Mucosa of descending colon (tissue), 3 donors: ENCODE measurements at places on chromosomes 6 and 20. TPM values are rescaled to one million over a fixed set of nuclear protein-coding genes. Genes with fewer than 3 reads are reported as not detected.

DNA sequence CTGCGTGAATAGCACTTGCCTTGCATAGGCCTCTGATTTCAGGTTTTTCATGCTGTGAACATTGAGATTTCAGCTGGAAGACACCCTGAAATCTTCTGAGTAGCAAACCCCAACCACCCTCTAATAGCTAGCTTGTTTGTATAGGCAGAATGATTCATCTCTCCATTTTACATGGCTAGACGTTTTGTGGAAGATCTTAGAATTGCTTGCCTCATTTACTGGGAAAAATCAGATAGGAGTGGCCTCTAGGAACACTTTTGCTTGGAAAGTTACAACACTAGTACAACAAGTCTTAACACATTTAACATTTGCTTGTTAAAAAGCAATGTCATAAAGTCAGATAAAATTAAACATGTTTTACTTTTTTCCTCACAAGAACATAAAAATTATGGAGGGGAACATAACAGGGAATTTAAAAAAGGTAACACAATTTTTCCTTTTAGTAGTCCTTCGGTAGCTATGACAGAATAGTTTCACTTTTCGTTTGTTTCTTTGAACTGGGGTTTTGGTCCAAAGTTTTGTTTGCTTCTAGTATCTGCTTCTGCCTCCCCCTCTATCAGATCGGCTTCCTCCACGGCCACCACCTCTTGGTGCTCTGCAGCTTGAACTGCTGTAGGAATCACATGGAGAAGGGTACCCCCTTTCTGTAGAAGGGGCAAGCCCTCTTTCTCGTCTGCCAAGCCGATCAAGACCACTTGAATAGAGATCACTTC is 102.2 kb upstream of the PTCHD4 start:
- DNase-seq, result no peak

DNA sequence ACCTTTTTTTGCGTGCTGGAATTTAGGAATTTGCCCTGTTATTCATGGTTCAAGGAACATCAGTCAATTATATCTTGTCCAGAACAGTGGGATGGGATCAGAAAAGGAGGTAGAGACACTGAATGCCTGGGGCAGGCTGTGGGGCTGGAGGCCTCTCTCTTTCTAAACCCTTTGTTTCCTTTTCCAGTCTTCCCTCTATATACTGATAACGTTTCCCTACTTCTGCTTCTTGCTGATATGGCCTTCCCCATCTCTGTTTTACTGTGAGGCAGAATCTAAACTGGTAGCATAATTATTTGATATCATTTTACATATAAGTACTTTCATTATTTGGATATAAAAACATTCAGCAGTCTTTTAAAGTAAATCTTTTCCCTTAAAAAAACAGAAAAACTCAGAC is 67.5 kb downstream of the DNAH8 start:
- no peak for DNase-seq

Gene BYSL
- 10.2 TPM for total RNA-seq

GRCh38 chr20:856361-856775 is 22.9 kb downstream of the FAM110A start:
- DNase-seq, result no peak

Gene FANCE
- total RNA-seq, result 4.4 TPM

- DNase-seq, result no peak
These were observed 115.4 kb downstream of the OPRM1 start for GRCh38 chr6:154154389-154154967.

DNA sequence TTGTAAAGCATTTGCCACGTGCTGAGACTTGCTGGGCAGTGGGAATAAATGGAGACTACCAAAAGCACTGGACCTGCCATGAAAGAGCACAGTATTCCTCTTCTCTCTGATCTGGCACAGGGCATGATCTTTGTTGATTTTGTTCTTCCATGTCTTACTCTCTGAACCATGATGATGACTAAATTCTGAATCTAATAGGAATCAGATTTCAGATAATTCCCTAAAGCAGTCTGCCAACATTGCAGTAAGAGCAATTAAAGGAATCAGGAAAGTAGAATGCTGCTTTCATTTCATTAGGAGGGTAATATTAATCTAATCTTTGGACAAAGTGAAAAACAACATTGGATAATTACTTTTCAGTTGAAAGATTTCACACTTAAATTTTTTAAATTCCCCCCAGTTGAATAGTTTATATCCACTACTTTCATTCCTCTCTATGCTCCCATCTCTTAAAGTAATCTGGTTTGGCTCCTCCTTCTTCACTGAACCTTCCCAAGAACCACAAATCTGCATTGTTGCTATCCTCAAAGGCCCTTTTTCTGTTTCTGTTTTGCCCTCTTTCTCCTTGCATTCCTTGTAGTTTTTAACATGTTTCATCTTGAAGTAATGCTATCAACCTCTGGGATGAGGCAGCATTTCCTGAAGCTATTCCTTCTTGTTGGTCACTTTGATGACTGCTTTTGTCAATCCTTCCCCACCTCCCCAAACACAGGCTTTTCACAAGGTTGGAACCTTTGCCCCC is 243.2 kb upstream of the TENT5A start:
- no peak for DNase-seq

Gene MUC21
- not detected for total RNA-seq

Gene SAPCD1
- total RNA-seq, result 2.5 TPM

- no peak for DNase-seq
These were observed 77.4 kb downstream of the FIG4 start for GRCh38 chr6:109768485-109768884.

DNA sequence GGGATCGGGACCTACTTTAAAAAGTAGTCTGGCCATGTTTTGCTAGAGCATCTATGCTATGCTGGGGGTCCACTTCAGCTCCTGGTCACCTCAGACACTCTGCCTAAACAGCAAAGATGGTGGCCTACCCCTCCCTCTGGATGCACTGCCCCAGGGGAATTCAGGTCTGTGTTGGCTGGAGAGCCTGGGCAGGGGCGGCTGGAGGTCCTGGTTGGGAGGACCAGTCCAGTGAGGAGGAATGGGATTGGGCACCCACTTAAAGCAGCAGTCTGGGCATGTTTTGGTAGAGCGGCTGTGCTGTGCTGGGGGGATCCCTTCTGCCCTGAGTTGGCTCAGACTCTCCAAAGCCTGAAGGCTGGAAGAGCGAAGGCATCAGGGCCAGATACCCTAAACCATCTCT is 23.2 kb upstream of the TCF21 start:
- DNase-seq, result no peak

- no peak for DNase-seq
These were observed 155.2 kb downstream of the DOK5 start for GRCh38 chr20:54630582-54630981.

DNA sequence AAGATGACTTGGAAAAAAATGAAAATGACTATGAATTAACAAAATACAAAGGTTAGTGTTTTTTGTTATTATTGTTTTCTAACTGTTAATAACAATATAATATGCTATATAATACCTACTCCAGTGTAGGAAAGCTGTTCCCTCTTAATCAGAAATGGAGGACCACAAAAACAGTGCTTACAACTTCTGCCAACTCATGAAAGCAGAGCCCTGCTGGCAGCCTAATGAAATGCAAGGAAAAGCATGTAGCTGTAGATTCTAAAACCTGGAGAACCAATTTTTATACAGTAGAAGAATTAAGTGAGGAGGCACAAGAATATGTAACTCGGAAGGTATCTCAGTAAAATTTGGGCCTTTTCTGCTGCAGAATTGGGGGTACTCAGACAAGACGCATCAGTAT is 29.4 kb downstream of the PHIP start:
- DNase-seq, result peak; percentile 10
